ENCODE measurements at places on chromosomes 7 and 10. TPM values are rescaled to one million over a fixed set of nuclear protein-coding genes. Genes with fewer than 3 reads are reported as not detected.

The OR9A2 gene
- not detected for total RNA-seq

The NUTM2E gene
- total RNA-seq = 0.43 TPM

The SPDYE6 gene
- not detected for total RNA-seq

The CYP3A7 gene
- total RNA-seq = 0.05 TPM

The SDK1 gene
- 0.53 TPM for total RNA-seq

The MYH16 gene
- total RNA-seq = 0.35 TPM

The LMOD2 gene
- not detected for total RNA-seq

The LRRC4 gene
- total RNA-seq = not detected

The ABCC2 gene
- total RNA-seq = 103 TPM

The AKR1C8 gene
- not detected for total RNA-seq

The CCL24 gene
- total RNA-seq = not detected

The IGF2BP3 gene
- 29.7 TPM for total RNA-seq

The ZNF735 gene
- total RNA-seq = not detected

The ICA1 gene
- total RNA-seq = 1.1 TPM

The SAP25 gene
- 0.44 TPM for total RNA-seq

The VIPR2 gene
- total RNA-seq = 0.02 TPM

The DNAH11 gene
- total RNA-seq = 0.33 TPM

The HYAL4 gene
- total RNA-seq = not detected

The CALHM1 gene
- not detected for total RNA-seq

The CREB5 gene
- total RNA-seq = 5.0 TPM

The ACSM6 gene
- total RNA-seq = not detected

The CCDC146 gene
- total RNA-seq = 0.67 TPM
